ENCODE measurements at places on chromosomes 1 and 21. TPM values are rescaled to one million over a fixed set of nuclear protein-coding genes. Genes with fewer than 3 reads are reported as not detected.

The SEMA4A gene
- total RNA-seq: 17.4 TPM

The FDPS gene
- total RNA-seq: 333 TPM

The KRTAP13-4 gene
- not detected for total RNA-seq

The SPRR3 gene
- not detected for total RNA-seq
